ENCODE measurements at places on chromosomes 6 and 20.

- no peak for DNase-seq
These were observed 728.3 kb downstream of the EPHA7 start for GRCh38 chr6:92690997-92691599.

GRCh38 chr20:1302685-1303541 is 26.0 kb downstream of the SDCBP2 start:
- no peak for DNase-seq

- no peak for DNase-seq
These were observed 74.8 kb upstream of the JARID2 start for GRCh38 chr6:15171026-15171425.

DNA sequence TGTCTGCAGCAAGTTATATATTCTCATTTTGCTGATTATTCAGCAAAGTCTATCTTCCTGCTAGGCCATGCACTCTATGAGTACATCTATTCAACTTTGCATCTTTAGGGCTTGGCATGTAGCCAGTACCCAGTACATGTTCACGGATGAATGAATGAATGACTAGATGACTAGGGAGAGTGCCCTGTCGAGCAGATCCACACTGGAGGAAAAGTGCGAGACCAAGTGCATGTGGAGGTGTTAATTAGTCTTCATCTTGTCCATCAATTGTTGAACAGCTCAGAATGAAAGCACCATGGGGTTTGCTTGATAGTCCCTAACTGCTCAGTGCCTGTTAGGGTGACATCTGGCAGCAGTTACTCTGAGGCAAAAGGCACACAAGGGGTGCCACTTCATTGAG is 30.4 kb downstream of the TM9SF4 start:
- peak; percentile 39 for DNase-seq

DNA sequence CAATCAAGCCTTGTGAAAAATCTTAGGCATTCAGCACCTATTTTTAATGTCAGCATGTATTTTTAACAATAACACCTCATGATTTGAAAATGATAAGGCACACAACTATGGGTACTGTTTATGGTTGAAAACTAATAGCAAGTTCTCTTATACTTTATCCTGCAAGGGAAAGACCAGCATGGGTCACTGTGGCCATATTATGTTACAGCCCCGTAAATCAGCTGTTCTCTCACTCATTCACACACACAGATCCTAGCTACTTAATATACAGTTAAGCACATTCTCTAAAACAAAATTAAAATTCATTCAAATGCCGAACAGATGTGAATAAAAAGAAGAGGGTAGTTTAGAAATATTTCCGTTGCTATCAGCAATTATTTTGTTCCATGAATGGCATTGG is 224.4 kb downstream of the OGFRL1 start:
- DNase-seq = no peak

GRCh38 chr6:72621291-72622093 is at the start of gene KCNQ5:
Gene KCNQ5, plus strand, starts transcription at chr6:72622064.
- DNase-seq = no peak

DNA sequence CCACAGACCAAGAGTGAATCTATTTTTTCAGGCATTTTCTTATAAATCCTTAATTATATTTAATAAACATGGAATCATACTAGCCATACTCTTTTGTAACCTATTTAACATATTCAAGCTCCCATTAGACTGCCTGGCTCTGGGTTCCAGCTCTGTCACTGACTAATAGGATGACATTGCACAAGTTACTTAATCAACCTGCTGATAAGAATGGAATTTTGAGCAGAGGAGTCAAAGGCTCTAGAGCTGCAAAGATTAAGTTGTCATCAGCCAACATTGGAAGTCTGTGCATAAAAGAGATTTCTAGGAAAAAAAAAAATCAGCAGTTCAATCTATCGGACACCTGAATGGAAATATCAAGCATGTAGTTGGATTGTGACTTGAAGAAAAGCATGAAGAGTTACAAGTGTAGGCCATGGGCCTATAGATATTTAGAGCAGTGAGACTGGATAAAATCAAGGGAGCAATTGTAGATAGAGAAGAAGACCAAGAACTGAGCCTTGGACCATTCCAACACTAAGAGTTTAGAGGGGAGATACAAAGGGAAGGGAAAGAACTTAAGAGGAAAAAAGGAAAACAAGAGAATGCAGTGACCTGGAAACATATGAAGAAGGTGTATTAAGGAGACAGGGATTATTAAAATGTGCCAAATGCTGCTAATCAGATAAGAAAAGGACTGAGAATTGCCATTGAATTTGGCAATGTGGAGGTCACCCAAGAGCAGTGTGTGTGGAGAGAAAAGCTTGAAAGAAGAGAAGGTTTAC is 11.0 kb upstream of the HINT3 start:
- DNase-seq = no peak

DNA sequence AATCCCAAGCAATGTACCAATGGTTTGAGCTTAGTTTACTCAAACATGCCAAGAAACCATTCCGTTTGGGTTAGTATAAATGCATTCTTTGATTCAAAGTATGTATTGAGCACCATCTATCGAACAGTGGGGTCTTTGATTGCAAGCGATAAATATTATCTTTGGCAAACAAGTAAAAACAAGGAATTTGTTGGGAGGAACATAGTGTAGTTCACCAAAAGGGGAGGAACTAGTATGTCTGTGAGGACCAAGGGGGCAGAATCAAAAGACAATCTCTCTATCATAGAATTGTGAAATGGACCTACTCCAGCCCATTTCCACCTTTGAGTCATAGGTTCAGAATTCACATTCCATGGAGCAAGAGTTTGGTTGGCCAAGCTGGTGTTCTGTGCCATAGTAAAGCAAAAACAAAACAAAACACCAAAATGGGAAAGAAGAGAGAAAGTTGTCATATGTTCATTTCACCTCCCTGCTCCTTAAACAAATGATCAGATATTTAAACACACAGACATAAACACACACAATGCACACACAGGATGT is 266.0 kb downstream of the TSHZ2 start:
- no peak for DNase-seq

DNA sequence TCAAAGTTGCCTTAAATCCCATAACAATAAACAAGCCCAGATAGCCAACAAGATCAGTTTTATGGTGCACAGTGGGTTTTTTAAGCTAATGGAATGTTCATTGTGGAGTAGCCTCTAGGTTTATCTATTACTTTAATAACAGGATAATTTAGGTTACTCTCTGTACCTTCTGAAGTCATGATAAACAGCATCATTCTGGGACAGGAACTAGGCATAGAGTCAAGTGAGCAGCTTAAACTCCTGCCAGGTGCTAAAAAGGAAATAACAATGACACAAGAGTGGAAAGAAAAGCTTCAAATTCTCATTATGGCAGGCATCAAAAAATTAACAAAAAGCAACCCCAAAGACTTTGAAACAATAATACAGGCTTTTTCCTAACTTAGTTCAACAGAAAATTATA is 228.8 kb downstream of the HACE1 start:
- no peak for DNase-seq

DNA sequence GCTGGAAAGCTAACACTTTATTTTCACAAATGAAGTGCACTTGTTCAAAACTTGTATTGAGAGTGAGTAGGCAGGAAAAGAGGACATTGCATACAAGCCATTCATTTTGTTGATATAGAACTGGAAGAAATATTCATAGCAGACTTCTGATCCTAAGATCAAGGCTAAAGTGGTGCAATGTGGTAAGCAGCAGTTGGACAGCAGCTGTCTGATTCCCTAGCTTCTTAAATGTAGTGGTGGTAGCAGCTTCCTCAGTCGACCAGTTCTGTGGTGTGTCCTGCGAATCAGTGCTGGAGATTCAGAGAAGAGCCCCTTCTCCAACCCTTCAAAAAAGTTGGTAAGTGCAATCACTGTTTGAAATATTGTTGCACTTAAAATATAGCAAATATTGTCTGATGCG is 281.7 kb upstream of the GJE1 start:
- no peak for DNase-seq

DNA sequence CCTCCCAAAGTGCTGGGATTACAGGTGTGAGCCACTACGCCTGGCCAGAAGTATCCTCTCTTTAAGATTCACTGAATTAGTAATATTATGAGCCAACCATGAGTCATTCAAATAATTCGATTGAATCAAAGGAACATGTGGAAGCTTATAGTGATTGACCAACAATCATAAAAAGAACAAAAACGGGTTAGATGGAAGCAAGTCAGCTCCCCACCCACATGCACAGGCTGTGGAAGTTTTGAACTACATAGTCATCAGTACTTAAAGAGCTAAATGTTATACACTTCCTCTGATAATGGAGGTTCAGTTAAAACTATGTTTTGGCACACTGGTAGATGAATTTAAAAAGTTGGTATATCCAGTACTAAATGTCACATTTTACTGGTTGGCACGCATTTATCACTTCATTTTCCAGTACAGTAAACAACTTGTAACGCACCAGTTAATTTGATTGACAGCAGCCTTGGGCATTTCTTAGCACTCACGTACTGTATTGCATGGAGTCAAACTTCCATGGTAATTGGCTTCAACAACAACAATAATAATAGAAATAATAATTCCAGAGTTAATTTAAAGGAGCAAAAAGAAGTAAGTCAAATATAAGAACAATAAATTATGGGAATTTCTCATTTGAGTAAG is 1107.3 kb upstream of the MAP3K7 start:
- DNase-seq = no peak

- no peak for DNase-seq
These were observed 3.7 kb downstream of the GRIK2 start for GRCh38 chr6:101397199-101397598.

DNA sequence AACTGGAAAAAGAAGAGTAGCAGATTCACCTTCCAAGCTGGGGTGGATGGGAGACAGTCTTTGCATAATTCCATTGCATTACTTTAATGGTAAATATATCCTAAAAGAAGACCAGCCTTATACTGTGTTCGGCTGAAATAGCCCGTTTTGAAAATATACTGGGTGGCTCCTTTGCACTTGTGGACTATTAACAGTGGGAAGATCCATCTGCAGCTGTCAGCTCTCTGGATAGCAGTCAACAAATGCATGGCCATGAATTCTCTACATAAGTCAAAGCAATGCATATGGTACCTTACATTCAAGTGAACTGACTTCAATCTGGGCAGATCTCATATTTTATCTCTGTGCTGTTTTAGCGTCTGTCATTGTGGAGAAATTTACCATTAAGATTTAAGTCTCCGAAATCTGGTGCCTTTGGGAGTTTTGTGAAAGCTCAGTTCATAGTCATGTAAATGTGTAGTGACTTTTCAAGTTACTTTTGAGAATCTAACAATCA is 400.6 kb upstream of the RNF217 start:
- no peak for DNase-seq

GRCh38 chr20:59966428-59966827 is 8.2 kb downstream of the CDH26 start:
- DNase-seq = no peak

All from NCI-H187 treated with DMSO at 0.1 percent for 48 hours (cell line).